ENCODE measurements at places on chromosomes 6 and 20.

DNA sequence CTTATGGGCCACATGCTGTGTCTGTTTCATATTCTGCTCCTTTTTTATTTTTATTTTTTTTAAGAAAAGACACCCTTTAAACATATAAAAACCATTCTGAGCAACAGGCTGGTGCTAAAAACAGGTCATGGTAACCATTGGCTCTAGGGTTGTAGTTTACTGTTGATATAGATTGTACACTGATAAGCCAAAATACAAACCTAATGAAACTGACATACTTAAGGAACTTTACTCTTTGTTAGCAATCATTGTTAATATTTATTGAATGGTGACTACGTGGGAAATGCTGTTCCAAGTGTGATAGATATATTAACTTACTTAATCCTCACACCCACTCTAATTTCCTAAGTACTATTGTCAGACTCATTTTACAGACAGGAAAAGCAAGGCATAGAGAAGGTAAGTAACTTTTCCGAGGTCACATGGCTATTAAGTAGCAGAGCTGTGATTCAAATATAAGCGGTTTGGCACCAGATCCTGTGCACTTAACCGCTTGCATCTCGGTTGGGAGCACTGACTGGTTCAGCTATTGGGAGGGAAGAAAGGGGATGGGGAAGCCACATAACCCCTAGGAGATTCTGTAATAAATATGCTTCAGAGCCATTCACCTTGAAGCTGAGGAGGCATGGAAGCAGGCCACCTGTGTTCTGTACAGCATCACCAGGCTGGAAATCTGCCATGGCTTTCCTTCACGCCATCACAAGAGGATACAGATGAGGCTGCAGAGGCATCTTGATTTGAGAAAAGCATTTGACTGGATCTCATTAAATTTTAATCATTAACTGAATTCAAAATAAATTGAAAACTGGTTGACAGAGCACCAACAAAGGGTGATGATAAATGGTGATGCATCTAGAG lies 4.9 kb downstream of the TRAF3IP2 start:
- DNase-seq: no peak

DNA sequence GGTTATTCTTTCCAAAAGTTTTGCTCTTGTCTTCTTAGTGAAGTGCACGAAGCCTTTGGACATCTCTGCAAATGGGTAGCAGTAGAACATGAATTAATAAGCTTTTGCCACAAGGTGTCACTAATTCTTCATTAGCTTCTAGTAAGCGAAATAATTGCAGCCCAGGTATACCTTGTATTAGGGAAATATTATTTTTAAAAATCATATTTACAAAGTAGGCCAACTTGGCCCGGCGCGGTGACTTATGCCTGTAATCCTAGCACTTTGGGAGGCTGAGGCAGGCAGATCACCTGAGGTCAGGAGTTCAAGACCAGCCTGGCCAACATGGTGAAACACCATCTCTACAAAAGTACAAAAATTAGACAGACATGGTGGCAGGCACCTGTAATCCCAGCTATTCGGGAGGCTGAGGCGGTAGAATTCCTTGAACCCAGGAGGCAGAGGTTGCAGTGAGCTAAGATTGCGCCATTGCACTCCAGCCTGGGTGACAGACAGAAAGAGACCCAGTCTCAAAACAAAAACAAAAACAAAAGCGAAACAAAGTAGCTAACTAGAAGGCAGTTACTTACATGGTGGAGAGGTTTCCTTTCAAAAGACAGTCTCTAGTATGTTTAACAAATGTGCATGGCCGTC lies 8.8 kb upstream of the RSPH3 start:
- peak; percentile 61 for DNase-seq

DNA sequence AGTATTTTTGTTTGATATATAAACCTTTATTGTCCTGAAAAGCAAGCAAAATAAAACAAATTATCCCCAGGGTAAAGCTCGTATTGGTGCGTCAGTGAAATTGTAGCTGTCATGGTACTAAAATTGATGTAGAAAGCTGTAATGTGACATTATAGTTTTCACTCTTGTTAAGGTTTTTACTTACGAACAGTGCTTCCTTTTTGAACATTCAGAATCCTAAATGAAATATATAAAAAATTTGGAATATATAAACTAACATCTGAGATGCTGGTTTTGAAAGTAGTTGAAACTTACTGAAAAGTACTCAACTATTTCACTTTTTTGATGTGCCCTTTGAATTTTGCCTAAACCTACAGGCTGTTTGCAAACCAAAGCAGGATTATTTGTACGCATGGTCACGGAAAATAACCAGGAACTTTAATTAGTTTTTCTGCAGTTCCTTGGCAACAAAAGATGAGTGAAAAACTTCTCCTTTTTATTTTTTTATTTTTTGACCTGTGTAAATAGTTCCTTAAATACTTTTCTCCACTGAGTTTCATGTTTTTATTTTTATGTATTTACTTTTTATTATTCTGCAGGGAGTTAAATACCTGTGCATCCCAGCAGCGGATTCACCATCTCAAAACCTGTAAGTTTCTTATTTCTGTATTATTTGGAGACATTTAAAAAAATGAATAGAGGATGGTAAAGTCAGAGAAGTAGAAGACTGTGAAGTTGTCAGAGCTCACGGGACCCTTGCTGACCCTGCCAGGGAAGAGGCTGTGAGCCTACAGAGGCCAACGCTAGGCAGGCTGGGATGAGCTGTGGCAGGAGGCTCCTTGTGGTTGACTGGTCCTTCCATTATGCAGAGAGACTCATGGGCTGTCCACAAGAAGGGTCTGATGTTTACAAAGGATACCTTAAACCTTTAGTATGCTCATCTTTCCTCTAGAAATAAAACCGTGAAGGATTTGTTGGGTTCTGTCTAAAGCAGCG lies 42.5 kb downstream of the DUSP22 start:
- no peak for DNase-seq

GRCh38 chr6:140079328-140079727 lies 704.9 kb upstream of the CITED2 start:
- DNase-seq: no peak

- DNase-seq: peak; percentile 21
Measured at GRCh38 chr20:49187330-49187850, 744 bp downstream of the STAU1 start.

- DNase-seq: no peak
Measured at GRCh38 chr6:132929141-132929540, 114.8 kb downstream of the RPS12 start.

- DNase-seq: peak; percentile 6
Measured at GRCh38 chr6:79466207-79466834, 70.9 kb downstream of the LCA5 start.

- DNase-seq: no peak
Measured at GRCh38 chr6:110563711-110564110, 87.3 kb upstream of the SLC22A16 start.

- DNase-seq: peak; percentile 43
Measured at GRCh38 chr6:150006961-150007464, 18.3 kb downstream of the RAET1L start.

- DNase-seq: no peak
Measured at GRCh38 chr6:22754061-22754460, 184.7 kb downstream of the HDGFL1 start.

DNA sequence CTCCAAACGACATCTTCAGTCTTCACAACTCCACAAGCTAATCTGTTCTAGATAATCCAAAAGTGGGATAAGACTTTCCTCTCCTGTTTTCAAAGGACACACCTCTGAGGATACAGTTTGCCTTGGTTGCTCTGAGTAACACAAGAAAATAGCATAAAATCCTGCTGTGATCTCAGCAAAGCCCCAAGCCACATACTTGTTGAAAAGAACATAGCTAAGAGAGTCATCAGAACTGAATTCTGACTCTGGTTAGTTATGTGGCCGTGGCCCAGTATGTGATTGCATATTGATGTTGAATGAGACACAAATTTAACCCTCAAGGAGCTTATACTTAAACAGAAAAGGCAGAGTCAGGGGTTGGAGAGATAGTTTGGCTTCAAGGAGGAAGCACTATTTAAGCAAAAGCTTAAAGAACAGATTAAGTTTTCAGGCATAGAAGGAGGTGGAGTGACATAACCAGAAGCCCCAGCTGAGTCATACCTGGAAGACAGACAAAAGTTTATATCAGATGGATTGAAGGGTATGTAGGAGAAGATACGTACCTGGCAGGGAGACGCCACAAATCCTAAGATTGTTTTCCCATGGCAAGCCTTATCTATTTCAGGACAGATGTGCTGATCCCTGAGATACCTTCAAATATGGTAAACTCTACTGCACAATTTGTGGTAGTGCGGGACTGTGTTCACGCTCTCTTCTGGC lies 41.2 kb downstream of the OPN5 start:
- DNase-seq: no peak

GRCh38 chr6:44284121-44284520 lies 13.9 kb downstream of the TMEM151B start:
- DNase-seq: no peak

GRCh38 chr20:17884307-17885003 lies 84.1 kb downstream of the SNX5 start:
- DNase-seq: no peak

DNA sequence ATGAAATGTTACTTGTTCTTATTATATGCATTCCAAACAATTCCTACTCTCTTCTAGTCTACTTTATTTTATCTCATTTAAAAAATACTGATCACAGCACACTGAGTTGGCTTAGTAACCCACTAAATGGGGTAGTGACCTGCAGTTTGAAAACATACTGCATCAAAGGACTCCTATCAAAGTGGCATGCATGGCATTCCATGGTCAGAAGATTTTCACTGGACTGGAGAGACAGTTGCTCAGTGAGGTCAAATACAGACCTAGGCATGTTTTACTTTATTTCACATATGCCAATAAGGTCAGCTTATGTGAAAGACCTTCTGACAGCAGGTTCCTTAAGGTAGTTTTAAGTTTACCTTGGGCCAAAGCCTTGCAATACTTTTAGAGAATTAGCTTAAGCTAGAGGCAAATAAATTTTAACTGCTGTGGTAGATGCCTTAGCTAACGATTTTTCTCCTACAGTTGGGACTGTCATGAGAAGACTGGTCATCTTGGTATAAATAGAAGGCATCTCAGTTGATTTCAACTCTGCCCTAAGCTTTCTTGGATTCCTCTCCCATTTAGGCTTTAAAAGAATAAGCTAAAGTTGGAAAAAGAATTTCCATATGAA lies 35.1 kb downstream of the TPD52L1 start:
- no peak for DNase-seq

DNA sequence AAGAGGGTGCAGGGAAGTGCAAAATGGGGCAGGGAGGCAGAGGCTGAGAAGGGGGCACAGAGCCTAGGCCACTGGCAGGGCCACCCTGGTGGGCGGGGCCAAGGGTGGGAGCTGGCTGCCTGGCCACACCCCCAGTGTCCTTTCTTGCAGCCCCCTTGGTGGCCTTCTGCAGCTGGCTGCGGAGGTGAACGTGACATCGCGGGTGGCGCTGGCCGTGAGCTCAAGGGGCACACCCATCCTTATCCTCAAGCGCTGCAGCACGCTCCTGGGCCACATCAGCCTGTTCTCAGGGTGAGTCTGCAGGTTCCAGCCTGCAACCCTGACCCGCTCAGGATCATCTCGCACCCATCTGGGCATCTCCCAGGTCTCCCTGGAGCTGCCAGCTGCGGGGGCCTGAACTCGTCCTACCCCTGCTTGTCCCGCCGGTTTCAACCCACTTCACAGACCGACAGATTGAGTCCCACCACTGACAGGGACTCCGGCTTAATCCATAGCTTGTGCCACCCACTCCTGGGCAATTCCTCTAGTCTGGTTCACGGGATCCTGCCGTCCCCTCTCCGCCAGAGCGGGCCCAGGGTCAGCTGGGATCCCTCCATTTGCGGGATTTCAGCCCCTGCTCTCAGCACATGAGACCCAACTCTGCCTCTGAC lies 6.2 kb downstream of the BPIFB3 start:
- no peak for DNase-seq

- peak; percentile 16 for DNase-seq
Measured at GRCh38 chr20:31605902-31606803, 1.1 kb downstream of the ID1 start.
